Stimulated activated CD4-positive, alpha-beta T cell treated with anti-CD3 and anti-CD28 coated beads, Interleukin-2, amount 100 ng/mL, for 24 hours (primary cell): ENCODE measurements at places on chromosomes 7 and 10.
A peak's percentile ranks its signal among the peaks of the same experiment; 100 is the strongest.

DNA sequence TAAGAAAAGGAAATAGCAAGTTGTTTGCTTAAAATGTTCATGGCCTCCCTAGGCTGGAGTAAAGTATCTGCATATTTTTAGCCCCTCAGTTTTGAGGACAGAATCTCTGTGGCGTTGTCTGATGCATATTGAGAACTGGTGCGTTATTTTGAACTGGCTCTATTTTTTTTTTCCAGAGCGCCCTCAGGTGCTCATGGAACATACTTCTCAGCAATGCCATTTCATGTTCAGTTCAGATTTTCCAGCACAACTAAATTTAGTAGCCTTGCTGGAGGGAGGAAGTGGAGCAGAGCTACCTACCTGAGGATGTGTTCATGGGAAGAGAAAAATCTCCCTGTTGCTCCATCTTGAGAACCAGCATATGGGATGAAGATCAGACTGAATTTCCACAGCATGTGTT, 870.5 kb downstream of the LRMDA start:
- DNase-seq = no peak

- DNase-seq = no peak
Measured at GRCh38 chr10:67433276-67433675, 262.7 kb downstream of the CTNNA3 start.

DNA sequence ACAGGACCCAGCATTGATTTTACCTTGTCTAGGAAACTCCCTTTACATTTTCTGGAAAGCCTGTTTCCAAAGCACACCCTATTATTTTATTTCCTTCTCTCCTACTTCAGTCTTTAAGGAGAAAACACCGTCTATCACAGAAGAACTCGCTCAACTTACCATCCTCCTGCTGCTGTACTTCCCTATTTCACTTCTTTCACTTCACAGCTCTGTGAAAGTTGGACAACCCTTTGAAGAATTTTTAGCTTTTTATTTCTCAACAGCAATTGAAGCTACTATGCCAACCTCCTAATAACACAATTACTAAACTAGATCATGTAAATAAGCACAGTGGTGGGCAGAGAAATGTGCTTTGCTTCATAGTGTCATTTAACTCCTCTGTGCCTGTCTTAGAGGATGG, 166.5 kb downstream of the TFEC start:
- DNase-seq = no peak

DNA sequence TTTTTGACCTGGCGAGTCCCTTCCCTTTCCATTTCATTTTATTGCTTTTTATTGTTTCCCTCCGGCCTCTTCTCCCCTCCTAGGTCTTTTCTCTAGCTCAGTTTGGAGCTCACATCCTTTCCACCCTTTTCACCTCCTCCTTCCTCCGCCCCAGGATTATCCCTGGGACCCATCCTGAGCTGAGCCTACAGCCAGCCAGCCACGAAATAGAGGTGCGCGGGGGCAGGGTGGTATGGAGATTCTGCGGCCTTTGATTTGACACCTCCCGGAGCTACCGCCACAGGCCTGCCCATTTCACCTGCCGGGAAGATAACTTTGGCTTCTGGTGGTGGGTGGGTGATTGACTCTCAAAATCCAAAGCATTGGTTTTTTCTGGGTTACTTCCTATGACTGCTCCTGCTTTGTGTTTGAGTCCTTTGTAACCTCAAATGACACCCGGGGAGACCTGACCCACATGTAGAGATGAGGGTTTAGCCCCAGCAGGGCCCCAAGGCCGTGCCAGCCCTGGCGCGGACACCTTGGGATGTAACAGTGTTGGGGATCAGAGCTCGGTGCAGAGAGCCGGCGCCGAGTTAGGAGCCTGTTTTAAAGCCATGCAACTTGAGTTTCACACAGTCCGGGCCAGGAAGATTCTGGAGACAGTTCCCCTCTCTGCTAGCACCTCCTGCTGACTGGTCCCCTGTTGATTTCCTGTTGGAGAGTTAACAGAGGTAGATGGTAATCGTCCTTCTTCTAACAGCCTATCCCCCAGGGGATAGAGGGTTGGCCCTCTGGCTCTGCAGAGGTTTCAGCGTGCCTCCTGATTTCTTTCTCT, 1.5 kb downstream of the DUSP5 start:
- DNase-seq = peak; percentile 45

DNA sequence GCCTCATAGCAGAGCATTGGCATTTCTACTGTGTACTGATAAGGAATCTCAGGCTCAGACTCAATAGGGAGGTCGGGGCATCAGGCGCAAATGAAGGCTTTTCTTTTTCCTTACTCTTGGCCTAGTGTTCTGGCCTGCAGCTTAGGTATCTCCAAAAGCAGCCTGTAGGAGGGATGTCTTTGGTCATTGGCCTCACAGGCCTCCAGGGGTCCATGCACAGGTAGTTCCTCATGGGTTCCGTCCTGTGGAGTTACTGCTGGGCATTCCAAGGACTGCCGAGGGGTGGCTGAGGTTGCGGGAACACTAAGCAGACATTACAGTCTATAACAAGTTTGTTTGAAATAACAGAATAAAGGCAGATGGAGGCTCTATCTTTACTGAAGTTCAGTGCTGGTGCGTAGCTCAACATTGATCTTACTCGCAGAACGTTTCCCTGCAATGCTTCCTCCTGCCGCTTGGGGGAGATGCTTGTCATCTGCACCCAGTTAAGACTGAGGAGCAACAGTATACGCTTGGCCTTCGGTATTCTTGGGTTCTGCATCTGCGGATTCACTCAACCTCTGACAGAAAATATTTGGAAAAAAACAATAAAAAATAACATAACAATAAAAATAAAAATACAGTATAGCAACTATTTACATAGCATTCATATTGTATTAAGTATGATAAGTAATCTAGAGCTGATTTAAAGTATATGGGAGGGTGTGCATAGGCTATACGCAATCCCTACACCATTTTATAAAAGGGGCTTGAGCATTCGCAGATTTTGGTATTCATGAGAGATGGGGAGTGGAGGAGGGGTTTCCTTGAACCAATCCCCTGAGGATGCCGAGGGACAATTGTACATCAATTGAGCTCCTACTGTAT, 58.9 kb downstream of the SH2D4B start:
- DNase-seq = peak; percentile 40

- DNase-seq = peak; percentile 29
Measured at GRCh38 chr7:66099551-66100407, 14.9 kb upstream of the CRCP start.

GRCh38 chr10:90935581-90936275, 14.8 kb upstream of the ANKRD1 start:
- no peak for DNase-seq

GRCh38 chr7:21356616-21357015, 71.3 kb upstream of the SP4 start:
- DNase-seq = no peak

DNA sequence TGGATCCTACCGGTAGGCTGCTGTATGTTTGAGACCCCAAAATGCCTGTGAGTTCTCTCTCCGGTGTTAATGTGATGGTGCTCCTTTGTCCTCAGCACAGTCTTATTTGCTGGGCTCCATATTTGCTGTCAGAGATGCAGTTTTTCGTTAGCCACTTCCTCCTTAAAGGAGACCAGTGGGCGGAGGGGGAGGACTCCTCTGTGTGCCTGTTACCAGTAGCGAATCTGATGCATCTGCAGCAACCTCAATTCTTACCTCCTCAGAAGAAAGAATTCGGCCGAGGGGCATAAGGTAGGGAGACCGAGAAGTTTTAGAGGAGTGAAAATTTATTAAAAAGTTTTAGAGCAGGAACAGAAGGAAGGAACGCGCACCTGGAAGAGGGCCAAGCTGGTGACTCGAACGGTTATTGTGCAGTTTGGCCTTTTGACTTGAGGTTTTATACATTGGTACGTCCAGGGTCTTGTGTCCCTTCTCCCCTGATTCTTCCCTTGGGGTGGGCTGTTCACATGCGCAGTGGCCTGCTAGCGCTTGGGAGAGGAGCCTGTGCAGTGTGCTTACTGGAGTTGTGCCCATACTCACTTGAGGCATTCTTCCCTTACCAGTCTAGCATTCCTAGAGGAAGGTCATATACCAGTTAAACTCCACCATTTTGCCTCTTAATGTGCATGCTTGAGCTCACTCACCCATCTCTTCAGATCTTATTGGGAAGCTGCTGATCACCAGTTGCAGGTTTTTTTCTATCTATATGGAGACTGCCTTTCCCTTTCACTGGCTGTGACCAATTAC, 49.5 kb downstream of the GNAI1 start:
- no peak for DNase-seq

DNA sequence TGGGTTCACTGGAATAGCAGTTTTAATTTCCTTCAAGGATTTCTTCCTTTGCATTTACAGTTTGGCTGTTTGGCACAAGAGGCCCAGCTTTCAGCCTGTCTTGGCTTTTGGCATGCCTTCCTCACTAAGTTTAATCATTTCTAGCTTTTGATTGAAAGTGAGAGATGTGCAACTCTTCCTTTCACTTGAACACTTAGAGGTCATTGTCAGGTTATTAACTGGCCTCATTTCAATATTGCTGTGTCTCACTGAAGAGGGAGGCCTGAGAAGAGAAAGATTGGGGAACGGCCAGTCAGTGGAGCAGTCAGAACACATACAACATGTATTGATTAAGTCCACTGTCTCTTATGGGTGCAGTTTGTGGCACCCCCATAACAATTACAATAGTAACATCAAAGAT, 33.9 kb downstream of the PTTG1IP2 start:
- no peak for DNase-seq

DNA sequence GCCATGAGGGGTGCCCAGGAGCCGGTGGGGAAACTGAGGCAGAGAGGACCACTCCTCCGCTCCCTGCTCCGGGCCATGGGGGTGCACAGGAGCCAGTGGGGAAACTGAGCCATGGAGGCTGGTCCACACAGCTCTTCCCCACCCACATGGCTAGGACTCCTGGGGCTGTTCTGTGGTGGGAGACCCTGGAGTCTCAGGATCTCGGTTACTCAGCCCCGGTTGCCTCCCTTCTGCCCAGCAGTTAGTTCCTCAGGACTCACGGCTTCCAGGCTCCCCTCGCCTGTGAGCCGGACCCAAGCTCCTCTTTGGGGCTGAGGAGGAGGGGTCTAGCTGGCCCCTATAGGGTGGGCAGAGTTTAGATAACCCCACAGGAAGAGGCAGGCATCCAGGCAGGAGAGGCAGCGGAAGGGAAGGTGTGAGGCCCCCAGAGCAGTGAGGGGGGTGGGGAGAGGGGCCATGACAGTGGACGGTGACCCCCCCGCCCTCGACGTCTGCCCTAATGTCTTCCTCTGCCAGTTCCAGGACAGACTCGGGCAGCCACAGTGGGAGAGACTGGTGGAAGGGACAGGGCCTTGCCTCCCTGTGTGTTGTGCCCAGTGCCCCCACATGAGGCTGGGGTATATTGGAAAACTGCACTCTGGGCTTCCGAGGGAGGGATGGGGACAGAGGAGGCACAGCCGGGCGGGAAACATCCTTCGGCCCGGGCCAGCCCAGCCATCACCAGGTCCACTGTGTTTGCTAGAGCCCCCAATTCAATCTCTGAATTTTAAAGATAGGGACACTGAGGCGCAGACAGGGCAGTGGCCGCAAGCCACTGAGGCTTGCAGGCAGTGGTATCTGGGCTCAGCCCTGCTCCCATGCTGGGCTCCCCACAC, 4.3 kb downstream of the ELFN1 start:
- DNase-seq = peak; percentile 10

DNA sequence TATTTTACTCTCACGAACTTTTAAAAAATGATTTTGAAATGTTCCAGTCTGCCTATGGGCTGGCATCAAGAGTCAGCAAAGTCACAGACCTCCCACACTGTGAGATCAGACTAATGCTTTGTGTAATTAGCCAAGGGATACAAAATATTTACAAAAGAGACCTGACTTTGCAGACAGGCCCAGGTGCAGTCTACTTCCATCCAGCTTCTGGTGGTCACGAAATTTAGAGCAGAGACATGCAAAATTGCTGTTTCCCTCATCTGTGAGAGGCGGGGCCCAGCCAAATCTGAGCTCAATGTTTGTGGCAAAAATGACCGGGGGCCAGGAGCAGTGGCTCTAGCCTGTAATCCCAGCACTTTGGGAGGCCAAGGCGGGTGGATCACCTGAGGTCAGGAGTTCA, 82.5 kb upstream of the PITRM1 start:
- no peak for DNase-seq

- DNase-seq = no peak
Measured at GRCh38 chr7:82697897-82698296, 254.3 kb upstream of the CACNA2D1 start.

GRCh38 chr7:22571766-22572165, 71.8 kb upstream of the STEAP1B start:
- DNase-seq = no peak

DNA sequence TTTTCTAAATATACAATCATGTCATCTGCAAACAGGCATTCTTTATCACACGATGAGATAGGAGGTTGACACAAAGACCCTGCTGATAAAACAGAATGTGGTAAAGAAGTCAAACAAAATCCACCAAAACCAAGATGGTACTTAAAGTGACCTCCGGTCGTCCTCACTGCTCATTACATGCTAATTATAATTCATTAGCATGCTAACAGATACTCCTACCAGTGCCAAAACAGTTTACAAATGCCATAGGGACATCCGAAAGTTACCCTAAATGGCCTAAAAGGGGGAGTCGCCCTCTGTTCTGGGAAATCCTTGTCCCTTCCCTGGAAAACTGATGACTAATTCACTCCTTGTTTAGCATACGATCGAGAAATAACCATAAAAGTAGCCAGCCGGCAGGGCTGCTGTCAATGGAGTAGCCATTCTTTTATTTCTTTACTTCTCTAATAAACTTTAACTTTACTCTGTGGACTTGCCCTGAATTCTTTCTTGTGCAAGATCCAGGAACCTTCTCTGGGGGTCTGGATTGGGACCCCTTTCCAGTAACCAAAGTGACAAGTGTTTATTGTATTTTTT, 126.6 kb downstream of the CCDC71L start:
- DNase-seq = no peak

DNA sequence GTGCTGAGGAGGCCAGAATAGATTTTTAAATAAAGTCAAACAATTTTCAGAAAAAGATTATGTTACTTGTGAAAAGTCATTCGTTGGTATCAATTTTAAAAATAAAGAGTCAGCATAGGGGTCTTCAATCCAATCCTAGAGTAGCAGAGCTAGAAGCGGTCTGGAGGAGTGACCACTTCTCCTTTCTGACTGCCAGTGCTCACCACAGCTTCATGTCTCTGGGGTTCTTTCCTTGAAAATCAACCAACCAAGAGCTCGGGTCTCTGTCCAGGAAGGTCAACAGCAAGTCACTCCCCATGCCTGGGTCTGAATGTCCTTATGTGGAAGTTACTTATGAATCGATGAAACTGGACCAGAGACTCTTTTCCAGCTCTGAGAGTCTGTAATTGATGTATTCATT, 14.3 kb downstream of the PTPRN2 start:
- no peak for DNase-seq

GRCh38 chr10:31647861-31648260, 280.8 kb downstream of the ARHGAP12 start:
- no peak for DNase-seq

GRCh38 chr10:92470026-92470425, 103.9 kb downstream of the IDE start:
- no peak for DNase-seq
